ENCODE measurements at places on chromosomes 6 and 20.

DNA sequence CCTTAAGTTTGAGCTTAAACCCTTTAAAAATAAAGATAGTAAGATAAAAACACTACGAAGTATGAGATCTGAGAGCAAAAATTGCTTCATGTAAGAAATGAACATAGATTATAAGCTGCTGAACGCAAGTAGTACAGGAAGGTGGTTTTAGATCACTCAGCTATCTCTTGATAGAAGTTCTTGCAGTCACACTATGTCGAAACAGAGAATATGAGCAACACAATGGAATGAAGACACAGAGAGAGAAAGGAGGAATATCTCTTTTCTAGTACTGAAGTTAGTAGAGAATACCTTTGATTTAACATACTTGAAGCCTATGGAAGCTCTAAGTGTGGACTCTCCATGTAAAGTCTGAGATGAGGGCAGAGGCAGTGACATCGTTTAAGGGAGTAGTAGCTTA, 162.7 kb downstream of the CDK19 start:
- no peak for DNase-seq

GRCh38 chr6:44396968-44397367, 9.5 kb downstream of the CDC5L start:
- no peak for DNase-seq

GRCh38 chr20:41784209-41784958, 166.2 kb upstream of the CHD6 start:
- no peak for DNase-seq

- DNase-seq = peak; percentile 55
Measured at GRCh38 chr6:64012351-64013001, 376.9 kb downstream of the PHF3 start.

DNA sequence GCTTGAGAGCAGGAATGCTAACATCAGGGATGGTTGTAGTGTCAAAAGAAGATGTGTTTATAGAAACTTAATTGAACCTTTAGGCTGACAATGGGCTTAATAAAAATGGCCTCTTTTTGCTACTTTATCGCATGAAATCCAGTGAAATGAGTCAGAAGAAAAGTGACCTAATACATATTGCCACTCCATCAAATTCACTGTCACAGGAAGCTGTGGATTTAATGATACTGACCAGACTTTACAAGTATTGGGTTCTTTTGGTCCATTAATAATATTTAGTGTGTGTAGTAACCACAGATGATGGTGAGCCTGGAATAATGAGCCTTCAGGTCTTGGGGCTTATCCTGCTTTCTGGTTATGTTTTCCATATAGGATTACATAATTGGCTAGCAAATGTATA, 231.8 kb upstream of the GMDS start:
- DNase-seq = no peak

- DNase-seq = no peak
Measured at GRCh38 chr6:116265041-116265829, 11.4 kb upstream of the TSPYL4 start.
